G401 (cell line): ENCODE measurements at places on chromosomes 16 and 17. TPM values are rescaled to one million over a fixed set of nuclear protein-coding genes. Genes with fewer than 3 reads are reported as not detected.

Gene CSH2
- total RNA-seq, result not detected in 2 replicates

Gene TLCD2
- 1.2 TPM in 2 replicates for total RNA-seq

Gene LITAFD
- total RNA-seq, result not detected in 2 replicates

Gene CCL17
- total RNA-seq, result not detected in 2 replicates

Gene CMTM2
- total RNA-seq, result not detected in 2 replicates

Gene ZNF423
- total RNA-seq, result 0.07 TPM in 1 of 2 replicates, not detected in the other

DNA sequence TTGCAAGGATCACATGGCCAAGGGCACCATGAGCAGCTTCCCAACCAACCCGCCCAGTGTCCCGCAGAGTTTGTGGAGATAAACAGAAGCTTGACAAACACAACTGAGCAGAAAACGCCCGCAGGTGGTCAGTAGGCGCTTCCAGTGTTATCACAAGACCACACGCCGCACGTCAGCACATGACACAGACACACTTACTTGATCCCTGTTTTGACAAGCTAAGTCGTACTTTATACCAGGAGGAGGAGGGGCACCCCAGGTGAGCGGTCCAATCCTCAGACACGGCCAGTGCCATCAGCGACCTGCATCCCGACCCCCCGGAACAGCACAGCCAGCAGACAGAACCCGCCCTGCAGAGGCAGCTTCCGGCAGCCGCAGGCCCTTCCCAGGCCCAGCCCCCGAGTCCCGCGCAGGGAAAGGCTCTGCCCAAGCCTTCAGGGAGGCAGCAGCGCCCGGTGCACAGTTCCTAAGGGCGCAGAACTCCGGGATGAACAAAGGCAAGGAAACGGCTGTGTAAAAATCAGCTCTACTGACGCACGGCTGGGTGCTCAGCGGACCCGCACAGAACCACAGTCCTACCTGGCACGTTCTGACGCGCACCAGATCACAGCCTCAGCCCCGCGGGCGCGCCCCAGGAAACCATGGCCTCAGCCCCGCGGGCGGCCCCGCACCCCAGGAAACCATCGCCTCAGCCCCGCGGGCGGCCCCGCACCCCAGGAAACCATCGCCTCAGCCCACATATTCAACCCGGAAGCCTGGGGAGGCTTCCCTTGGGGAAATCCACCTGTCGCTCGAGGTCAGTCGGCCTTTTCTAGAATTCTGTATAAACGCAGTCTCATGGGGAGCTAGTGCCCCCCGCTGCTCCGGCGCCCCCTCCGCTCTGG, 27.8 kb downstream of the AXIN1 start:
- no peak for DNase-seq

DNA sequence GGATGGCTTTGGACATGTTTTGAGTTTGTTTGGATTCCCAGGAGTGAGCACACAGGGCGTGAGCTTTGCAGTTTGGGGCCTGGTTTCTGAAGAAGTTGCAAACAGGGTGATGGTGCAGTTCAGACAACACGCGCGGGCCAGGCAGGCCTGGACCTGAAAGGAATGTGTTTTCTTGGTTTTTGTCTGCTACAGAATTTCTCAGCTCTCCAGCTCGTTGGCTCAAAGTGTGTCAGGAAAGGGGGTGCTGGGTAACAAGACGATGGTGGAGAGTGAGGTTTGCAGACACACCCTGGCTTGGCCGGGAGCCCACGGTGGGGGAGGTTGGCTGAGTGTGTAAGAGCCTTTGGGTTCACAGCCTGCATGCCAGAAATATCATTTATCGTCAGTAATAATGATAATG, 82.3 kb downstream of the CMIP start:
- no peak for DNase-seq

DNA sequence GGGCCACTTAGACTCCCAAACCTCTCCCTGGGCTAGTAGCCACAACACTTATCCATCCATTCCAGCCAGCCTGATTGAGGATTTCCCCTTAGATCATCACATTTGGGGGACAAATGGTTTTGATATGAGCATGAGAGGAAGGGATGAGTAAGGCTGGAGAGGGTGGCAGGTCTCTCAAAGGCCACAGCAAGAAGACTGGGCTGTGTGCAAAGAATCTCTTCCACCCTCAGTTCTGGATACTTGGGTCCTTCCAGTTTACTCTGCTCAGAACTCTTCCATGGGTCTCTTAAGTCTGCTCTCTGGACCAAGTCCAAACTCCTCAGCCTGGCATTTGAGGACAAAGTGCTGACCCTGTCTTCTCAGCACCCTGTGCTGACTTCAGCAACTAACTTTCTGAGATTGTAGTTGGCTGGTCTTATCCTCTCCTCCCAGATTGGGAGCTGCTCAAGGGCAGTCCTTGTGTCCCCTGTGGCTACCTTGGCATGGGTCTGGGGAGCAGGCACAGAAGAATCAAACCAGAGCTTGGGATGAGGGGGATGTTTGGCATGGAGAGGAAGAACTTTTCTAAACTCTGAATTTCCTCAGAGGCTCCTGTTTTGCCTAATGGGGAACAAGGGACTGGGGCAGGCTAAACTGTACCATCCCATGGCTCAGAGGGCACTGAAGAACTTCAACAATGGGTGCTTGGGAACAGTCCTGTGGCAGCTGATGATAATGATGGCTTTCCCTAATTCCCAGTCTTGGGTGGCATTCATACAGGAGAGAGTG, 3.1 kb upstream of the NFATC3 start:
- no peak for DNase-seq
